Right ventricle myocardium superior (tissue), 1 donor: ENCODE measurements at places on chromosomes 2 and 18.

DNA sequence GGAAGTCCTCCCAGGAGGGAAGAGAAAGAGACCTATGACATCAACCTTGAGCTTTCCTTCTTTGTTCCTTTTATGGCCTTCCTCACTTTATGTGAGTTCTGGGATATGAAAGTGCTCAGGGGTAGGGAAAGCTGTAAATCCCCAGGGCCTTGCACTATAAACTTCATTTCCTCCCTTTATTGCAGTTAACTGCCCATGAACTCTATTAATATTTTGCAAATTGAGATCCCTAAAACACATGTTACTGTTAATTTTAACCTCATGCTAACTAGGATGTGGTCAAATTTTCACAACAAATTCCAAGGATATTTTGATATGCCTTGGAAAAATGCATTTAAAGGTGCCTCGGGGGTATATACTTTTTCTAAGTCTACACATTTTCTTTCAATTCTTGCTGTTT is 359.9 kb downstream of the OSR1 start:
- DNase-seq, result no peak

GRCh38 chr2:33210626-33211025 is 263.9 kb downstream of the LTBP1 start:
- DNase-seq, result no peak

- DNase-seq, result no peak
These were observed 9.2 kb downstream of the CCNYL1 start for GRCh38 chr2:207720517-207721187.

GRCh38 chr18:49618742-49619681 is 57.2 kb downstream of the LIPG start:
- DNase-seq, result peak; percentile 56

GRCh38 chr2:211766689-211767088 is 771.9 kb downstream of the ERBB4 start:
- DNase-seq, result no peak

DNA sequence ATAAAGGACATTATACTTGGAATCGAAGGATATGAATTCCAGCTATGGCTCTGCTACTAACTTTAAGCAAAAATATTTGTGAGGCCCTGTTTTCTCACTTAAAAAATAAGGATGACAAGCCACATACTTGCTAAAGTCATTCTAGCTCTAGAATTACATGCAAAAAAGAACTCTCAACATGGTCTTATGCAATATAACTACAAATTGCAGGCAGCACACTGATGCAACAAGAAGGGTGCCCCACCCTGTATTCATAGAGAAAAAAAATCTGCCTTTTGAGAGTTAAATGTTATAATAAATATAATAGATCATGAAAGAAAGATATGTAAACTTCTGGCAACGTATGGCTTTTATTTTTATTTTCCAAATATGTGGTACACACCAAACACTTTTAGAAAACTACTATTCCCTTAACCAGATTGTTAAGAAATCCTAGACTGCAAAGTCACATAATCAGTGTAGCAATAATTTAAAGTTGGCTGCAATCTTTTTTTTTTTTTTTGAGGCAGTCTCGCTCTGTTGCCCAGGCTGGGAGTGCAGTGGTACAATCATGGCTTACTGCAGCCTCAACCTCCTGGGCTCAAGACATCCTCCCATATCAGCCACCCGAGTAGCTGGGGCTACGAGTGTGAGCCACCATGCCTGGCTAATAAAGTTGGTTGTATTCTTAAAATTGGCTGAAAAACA is 40.2 kb upstream of the WDSUB1 start:
- DNase-seq, result no peak

DNA sequence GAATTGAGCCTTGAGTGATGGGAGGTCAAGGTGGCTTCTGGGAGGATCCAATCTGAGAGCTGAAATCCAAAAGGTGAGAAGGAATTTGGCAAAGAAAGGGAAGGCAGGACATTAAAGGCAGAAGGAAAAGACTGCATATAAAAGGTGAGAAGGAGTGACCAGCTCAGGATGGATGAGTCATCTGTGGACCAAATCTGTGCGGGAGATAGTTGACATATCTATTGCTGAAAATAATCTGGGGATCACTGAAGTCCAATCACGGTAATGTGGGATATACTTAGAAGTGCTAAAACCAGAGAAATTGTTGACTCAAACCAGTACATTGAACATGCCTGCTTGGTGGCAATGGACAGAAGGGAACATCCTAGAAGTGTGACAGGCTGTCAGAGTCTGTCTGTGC is 8.0 kb upstream of the PTPN4 start:
- no peak for DNase-seq
